GM12892 (cell line): ENCODE measurements at places on chromosomes 1 and 21.

DNA sequence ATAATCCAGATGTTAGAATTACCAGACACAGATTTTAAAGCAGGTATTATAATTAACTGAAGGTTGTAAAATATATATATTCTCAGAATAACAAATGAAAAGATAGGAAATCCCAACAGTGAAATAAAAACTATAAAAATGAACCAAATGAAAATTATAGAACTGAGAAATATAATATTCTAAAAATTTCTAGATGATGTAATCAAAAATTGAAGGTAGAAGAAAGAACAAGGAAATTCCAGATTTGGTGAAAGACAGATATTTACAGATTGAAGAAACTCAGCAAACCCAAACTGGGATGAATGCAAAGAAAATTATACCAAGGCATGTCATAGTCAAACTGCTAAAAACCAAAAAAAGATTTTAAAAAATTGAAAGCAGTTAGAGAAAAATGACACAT is 729.4 kb downstream of the MATN1 start:
- no peak for DNase-seq

GRCh38 chr1:81144240-81144825 is 656.4 kb upstream of the ADGRL2 start:
- DNase-seq: no peak

GRCh38 chr1:24927988-24928688 is 1.9 kb downstream of the RUNX3 start:
- DNase-seq: no peak

DNA sequence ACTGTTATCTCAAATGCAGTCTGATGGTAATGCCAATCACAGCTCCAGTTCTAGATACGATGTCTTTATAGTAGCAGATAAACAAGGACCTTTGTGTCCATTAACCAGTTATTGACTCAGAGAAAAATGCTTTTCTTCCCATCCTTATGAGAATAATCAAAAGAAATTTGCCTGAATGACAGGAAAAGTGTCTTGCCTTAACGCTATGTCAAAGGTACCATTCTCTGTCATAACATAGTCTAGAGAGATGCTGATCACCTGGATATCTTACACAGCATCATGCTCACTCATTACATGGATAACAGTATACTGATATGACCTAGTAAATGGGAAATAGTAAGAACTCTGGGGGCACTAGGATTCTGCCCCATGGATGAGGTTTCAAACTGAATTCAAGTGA is 151.7 kb upstream of the NEGR1 start:
- no peak for DNase-seq

GRCh38 chr1:183472488-183473216 is at the start of gene SMG7:
Gene SMG7 (plus strand): TSS chr1:183472499. CDS start chr1:183472621, 122 bp downstream.
- peak; percentile 29 for DNase-seq

DNA sequence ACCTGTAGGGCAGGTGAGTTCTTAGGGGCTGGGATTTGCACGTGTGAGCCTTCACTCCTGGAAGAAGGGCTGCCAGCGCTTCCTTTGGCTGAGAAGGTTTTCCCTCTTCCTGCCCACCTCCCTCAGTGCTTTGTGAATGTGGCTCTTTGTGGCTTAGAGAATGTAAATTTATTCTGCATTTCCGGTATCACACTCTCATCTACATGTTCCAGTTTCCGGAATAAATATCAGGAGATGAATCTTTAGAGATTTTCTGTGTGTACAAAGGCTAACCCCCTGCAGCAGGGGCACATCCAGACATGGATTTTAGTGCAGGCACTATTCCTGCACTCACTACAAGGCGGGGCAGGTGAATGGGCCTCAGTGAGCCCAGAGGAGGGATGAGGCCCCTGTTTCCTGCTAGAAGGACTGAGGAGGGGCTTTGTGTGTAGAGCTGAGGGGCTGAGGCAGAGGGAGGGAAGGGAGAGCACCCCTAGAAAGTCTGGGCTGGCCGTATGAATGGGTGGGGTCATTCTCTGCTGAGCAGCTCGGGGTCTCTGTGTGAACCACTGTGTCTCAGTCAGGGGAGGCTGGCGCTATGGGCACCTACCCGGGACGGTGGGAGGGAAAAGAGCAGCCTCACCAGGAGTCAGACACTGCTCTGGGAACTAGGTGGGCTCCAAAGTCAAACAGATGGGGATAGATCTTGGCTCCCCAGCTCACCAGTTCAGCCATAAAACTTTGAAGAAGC is 207.5 kb downstream of the MATN1 start:
- DNase-seq: no peak

DNA sequence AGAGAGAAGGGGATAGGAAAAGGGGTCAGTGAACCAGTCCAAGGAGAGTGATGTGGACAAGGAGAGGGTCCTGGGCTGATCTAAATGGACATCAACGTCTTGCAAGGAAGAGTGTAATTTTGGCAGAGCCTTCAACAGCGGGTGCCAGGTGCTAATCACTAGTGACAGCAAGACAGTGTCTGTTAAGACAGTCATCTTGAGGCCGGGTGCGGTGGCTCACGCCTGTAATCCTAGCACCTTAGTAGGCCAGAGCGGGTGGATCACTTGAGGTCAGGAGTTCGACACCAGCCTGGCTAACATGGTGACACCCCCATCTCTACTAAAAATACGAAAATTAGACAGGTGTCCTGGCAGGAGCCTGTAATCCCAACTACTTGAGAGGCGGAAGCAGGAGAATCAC is 12.2 kb upstream of the PADI6 start:
- no peak for DNase-seq
